Activated naive CD4-positive, alpha-beta T cell (primary cell): ENCODE measurements at places on chromosomes 2 and 18.

GRCh38 chr2:230650585-230651137 is 62.0 kb upstream of the CAB39 start:
- no peak for DNase-seq

DNA sequence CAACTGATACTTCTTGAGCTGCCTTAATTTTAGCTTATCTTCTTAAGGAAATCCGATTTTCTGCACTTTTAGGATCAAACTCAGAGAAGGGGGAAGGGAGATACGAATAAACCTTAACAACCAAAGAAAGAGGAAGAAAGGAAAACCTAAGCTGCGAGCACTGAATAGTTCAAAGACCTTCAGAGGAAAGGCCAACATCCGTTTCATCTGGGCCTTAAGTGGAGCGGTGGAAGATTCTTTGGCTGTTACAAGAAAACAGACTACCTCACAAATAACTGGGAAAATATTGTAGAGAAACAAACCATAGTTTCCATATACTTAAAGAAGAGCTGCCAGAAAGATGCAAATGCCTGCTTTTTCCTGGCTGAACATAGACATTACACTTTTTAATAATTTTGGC is 43.6 kb downstream of the VIT start:
- no peak for DNase-seq

DNA sequence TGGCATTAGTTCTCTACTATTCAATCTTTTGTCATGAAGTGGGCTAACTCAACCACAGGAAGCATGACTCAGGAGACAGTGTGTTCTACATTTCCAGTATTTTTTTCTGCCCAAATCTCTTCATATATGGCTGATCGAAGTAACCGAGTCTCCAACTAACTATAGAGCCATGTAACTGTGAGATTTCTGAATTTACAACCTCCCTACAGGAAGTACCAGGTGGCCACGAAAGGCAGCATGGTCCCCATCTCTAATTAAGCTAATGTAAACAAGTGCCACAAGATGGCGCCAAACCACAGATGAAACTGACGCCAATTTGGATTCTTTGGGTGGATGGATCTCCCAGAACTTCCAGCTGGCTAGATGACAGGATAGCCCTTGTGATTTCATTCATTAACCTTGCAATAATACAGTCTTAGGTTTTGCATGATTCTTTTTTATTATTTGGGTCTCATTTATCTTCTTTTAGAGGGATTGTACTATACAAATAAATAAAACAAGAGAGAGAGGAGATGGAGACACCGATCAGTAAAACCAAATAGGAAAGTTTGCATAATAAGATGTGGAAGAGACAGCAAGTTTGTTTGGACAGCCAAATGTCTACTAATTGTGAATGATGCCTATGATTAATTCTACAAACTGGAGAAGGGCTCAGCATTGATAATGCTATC is 18.3 kb upstream of the ARHGAP15 start:
- DNase-seq = peak; percentile 36

GRCh38 chr18:31723990-31724711 is 36.5 kb downstream of the SLC25A52 start:
- DNase-seq = no peak

- DNase-seq = no peak
Measured at GRCh38 chr2:142980246-142981068, 103.0 kb downstream of the KYNU start.

DNA sequence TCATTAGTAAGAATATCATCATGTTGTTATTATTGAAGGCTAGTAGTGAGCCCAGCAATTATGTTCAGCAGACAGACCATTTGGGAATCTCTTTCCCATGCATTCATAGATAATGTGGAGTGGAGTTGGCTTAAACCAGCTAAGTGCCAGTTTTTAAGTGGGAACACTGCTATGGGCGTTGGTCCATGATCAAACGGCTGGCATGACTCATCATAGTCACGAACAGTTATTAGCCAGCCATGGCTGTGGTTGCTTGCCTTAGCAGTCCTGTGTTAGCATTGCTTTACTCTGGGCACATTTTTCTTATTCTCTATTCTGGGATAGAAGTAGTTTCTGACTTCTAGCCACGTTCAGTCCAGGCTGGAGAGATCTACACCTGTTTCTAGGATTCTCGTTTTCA is 17.7 kb downstream of the EIF4E2 start:
- no peak for DNase-seq

- no peak for DNase-seq
Measured at GRCh38 chr18:10053861-10054260, 140.0 kb downstream of the VAPA start.

DNA sequence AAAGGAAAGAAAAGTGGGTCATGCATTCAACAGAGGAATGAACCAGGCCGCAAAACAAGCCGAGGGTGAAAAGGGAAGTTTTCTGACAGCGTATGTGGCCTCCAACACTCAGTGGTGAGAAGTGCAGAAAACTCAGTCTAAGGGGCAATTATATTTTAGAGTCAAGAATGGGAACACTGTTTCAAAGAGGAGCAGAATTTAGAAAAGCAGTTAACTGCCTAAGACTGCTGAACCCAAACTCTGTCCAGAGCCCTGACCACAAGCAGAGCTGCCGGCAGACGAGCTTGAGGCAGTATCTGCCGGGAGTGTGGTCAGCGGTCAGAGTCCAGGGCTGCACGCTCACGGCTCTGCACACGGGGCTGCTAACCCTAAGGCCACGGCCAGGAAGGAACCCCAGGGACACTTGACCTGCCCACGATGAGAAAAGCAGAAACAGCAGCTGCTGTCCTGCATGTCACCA is 347.0 kb upstream of the ID2 start:
- DNase-seq = no peak

- DNase-seq = no peak
Measured at GRCh38 chr2:63751901-63752300, 89.8 kb upstream of the UGP2 start.

GRCh38 chr2:181281206-181281832 is 175.9 kb upstream of the ITGA4 start:
- DNase-seq = no peak

DNA sequence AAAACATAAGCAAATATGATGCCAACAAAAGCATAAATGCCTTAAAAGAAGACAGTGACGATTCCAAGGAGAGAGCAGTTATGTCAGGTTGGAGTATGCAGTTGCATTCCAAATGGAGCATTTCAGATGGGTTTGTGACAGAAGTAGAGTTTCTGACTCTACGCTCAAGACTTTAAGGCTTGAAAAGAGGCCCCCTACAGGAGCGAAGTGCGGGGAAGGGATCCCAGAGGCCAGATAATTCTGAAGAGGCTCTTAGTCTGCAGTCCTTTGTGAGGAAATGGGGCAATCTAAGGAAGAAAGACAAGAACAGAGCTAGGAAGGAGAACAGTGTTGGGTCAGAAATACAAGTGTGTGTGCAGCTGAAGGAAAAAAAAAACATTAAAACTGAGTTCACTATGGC is 95.5 kb downstream of the ZNF521 start:
- DNase-seq = no peak

DNA sequence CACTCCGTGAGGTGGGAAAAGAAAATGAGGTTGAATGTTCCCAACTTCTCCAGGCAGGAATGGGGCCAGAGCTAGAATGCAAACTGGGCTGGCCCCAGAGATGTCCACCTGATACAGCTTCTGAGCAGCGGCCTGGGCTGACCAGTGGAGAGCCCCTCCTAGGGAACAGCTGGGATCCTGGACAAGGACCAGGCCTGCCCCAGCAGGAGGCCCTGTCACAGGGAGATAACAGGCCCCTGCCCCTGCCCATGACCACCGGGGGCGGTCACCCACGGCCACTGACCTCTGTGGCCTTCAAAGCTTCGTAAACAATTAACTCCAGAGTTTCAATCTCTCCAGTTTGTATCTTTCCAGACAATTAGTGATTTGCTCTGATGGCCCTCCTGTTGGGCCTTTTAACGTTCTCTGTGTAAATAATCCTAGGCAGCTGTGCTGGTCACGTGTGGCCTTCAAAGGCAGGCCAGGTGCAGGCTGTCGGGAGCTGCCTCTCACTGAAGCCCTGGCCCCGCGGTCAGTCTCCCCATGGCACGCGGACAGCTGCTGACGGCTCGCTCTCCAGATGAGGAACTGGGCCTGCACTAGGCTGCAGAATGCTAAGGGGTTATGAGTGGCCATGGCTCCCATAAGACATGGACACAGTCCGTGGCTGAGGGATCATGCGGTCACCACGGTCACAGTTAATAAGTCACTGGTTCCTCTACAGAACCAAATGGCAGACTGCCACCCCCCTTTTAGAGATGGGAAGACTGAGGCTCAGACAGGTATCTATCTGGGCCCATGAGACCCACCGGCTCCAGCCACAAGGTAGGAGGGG is 9.2 kb downstream of the HS6ST1 start:
- no peak for DNase-seq

DNA sequence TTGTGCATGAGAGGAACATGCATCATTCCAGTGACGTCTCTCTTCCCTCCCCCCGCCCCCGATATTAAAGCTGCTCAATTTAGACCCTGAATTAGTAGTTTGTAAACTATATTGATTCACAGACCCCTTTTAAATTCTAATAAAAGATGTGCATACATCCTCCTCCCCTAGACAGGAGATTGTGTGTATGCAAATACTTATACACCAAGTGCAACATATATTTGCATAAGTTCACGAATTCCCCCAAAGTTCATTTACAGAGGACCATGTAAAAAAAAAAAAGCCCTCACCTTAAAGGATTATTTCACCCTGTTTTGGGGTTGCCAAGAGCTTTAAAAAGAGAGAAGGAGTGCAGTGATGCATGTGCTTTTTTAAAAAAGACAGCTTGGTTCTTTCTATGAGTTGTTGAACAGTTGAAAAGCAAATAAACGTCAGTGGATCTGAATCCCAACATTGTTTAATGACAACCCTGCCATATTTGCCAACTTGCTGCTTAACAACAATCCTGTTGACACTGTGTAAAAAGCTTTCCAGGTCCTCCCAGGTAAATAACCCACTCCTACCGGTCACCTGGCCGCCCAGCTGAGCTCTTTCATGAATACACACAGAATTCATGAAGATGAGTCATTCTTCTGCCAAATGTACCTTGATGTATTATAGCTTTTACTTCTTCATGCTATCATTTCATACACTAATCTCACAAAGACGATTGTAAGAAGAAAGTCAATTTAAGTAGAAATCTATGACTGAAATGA is 211.5 kb downstream of the IKZF2 start:
- DNase-seq = no peak

DNA sequence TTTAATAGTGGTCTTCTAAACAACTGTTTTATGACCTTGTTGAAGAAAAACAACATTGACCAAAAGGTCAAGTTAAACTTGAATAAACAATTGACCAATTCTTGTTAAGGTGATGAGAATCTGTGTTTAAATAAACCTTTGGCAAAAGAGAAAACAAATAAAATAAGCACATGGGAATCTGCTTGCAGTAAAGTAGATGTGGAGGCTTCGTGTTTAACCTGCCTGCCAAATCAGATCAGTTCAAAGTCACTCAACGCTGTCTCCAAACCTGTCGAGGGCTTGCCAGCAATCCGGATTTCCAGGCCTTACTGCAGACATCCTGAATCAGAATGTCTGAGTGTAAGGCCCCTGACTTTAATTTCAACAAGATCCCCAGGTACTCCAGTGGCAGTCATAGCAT is 55.1 kb upstream of the AQP4 start:
- DNase-seq = no peak

- DNase-seq = no peak
Measured at GRCh38 chr18:7772510-7772888, 205.4 kb downstream of the PTPRM start.

GRCh38 chr2:219430633-219431615 is 3.7 kb upstream of the SPEG start:
- no peak for DNase-seq
